Dermis microvascular lymphatic vessel endothelial cell (primary cell): ENCODE measurements at places on chromosomes 6 and 20.
A peak's percentile ranks its signal among the peaks of the same experiment; 100 is the strongest.

DNA sequence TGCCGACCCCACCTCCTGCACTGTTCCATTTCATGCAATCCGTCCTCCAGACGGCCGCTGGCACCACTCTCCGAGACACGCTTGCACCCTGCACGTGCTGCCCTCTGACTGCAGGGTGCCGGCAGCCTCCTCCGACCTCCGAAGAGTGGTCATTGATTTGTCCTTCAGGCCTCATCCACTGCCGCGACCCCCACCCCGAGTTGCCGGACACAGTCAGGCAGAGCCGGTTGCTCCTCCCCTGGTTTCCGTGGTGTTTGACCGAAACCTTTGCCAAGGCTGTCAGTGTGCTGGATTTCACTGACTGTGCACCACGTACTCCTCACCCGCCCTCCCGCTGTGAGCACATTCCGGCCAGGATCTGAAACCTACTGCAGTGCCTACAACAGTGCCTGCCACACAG is 156.4 kb upstream of the PDE10A start:
- DNase-seq: no peak

GRCh38 chr6:83853178-83854000 is at the start of gene RIPPLY2:
RIPPLY2 (plus strand) TSS chr6:83853360; CDS start chr6:83853417, 57 bp downstream.
- DNase-seq: peak; percentile 44

- DNase-seq: no peak
Observed at GRCh38 chr6:71034563-71035345, 77.9 kb upstream of the B3GAT2 start.

DNA sequence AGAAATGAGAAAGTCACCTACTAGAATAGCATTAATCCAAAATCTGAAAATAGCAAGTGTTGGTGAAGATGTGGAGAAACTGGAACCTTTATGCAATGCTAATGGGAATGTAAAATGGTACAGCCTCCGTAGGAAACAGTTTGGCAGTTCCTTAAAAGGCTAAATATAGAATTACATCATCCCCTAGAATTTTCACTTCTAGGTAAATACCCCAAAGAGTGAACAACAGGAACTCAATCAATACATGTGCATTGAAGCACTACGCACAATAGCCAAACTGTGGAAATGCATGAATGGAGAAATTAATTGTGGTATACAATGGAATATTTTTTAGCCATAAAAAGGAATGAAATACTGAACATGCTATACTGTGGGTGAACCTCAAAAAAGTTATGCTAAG is 982.0 kb upstream of the FLRT3 start:
- DNase-seq: no peak

GRCh38 chr20:62439218-62439617 is 11.9 kb upstream of the RBBP8NL start:
- DNase-seq: no peak

GRCh38 chr6:12165297-12165696 is 124.9 kb upstream of the EDN1 start:
- no peak for DNase-seq

- no peak for DNase-seq
Observed at GRCh38 chr20:31815408-31816188, 3.6 kb upstream of the MYLK2 start.

- no peak for DNase-seq
Observed at GRCh38 chr6:62974452-62974851, 236.8 kb upstream of the FKBP1C start.

DNA sequence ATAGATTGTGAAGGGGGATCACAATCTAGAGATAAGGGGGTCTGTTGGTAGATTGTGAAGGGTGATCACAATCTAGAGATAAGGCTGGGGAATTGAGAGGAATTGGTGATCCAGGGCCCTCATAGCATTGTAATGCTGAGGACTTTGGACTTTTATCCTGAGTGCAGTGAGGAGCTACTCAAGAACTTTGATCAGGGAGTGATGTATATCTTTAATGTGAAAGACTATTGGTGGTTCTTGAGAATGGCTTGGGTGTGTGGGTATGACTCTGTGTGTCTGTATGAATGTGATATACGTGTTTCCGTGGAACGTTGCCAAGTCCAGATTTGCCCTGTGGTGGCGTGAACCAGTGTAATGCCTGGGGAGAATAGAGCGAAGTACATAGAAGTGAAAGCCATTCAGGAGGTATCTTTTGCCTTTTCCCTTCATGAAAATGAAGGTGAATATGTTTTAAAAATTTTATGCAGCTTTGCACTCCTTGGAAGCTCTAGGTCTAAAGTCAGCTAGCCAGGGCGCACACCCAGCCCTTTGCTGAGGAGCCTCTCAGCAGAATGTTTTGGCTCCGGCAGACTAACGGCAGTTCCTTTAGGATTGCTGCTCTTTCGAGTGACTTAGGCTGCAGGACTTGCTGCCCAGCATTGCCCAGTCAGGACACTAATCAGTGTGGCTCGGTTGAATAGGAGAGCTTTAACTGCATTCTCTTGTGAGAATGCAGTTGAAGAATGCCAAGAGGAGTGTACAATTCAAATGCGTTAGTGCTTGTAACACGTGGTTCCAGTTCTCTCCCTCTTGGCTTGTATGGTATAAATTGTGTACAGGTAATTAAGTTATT is 3.5 kb downstream of the ZFAND3 start:
- DNase-seq: no peak
